Stimulated activated CD4-positive, alpha-beta T cell treated with anti-CD3 and anti-CD28 coated beads, Interleukin-4, amount 100 ng/mL, for 4 hours (primary cell): ENCODE measurements at places on chromosomes 4 and X.

DNA sequence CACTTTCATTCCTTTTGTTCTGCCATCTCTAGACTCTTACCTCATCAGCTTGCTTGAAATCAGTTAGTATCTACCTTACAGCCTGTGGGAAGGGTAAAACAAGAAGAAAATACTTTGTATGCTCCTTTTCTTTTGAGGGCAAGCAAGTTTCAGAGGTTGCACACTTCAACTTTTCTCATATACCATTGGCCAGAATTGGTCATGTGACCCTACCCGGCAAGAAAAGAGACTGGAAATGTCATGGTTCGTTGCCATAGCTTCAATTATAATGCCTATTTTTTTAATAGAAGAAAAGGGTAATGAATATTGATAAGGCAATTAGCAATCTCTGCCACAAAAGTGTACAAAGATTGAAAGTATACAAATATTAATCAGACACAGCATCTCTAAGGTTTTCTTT lies 346.7 kb upstream of the TACR3 start:
- DNase-seq = no peak

DNA sequence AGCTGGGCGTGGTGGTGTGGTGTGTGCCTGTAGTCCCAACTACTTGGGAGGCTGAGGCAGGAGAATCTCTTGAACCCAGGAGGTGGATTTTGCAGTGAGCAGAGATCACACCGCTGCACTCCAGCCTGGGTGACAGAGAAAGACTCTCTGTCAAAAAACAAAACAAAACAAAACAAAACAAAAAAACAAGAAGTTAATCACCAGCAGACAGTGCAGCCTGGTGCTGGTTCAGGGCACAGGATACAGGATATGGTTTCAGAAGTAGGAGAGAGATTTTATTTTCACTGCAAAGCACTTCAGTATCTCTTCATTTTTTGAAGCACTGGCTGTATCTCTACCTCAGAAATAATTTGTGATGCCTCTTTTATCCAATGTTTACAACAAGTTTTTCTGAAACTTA lies 1222.9 kb upstream of the PRKX start:
- no peak for DNase-seq

DNA sequence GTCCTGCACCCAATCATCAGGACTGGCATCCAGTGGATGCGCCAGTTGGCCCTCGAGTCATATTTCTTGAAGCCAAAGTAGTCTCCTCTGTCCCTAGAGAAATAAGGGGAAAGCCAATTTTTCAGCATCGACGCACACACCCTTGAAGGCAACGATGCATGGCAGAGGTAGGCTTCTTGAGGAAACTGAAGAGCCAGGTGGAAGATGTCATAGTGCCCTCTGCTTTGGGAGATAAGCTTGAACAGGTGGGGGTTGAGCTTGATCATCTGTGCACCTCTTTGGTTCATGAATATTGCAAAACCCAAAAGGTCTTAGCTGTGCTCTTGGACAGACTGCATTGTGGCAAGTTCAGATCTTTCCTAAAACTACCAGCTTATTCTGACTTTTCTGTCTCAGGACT lies 34.6 kb upstream of the WDR1 start:
- DNase-seq = no peak

DNA sequence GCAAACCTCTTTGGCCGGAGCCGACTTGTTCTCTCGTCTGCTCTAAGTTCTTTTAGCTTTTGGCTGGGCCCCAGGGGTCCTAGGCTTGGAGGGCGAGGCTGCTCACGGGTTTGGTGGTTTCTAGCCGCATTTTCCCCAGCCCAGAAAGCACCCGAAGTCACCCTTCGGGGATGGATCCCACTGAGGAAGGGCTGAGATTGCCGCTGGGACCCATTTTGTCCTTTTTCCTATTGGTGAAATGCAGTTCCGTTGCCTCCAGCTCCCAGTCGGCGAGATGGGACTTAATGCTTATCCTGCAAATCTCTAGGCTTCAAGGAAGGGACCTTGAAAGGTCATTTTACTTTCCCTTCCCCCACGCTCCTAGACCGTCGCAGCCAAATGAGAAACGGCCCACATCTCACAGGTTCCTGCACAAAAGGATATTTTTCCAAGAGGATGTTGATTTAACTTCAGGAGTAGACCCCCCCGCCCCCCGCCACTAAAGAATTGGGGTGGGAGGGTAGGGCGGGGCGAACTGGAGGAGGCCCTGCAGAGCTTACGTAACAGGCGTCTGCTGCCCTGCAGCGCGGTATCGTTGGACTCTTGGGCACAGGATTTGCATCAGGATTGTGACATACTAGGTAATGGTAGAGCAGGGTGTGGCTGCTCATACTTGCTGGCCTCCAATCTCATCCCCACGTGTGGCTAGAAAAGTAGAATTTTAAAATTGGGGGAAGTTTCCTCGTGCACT lies 564 bp downstream of the PGK1 start:
- DNase-seq = no peak

DNA sequence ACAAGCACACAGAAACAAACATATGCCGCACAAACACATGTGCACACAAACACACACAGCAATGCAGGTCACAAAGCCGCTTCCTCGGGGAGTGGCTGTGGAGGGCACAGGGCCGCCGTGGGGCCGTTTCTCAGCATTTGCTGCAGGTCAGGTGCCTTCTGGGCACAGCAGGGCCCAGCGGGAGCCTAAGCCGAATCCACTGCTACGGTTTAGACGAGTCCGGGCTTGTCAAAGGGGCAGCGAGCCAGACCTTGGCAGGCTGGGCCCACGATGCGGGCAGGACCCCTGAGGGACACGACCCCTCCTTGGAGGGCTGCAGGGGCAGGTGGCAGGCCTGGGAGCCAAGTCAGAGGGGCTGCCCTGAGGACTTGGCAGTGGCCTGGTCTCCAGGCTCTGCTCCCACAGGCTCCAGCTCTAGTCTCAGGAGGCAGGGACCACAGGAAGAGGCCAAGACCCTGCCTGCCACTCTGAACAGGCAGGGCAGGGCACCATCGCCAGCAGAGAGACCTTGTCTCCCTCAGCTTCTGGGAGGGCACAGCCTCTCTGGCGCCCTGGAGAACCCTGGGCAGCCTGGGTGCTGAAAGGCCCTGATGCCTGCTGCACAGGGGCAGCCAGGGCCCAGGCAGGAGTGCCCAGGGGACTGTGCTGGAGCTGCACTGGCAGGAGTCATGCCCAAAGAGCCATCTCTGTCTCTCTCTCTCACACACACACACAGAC lies 5.5 kb upstream of the ATP2B3 start:
- no peak for DNase-seq

GRCh38 chr4:126733301-126733700 lies 899.5 kb upstream of the INTU start:
- no peak for DNase-seq

GRCh38 chr4:55765070-55765469 lies 54.5 kb upstream of the EXOC1L start:
- DNase-seq = no peak

DNA sequence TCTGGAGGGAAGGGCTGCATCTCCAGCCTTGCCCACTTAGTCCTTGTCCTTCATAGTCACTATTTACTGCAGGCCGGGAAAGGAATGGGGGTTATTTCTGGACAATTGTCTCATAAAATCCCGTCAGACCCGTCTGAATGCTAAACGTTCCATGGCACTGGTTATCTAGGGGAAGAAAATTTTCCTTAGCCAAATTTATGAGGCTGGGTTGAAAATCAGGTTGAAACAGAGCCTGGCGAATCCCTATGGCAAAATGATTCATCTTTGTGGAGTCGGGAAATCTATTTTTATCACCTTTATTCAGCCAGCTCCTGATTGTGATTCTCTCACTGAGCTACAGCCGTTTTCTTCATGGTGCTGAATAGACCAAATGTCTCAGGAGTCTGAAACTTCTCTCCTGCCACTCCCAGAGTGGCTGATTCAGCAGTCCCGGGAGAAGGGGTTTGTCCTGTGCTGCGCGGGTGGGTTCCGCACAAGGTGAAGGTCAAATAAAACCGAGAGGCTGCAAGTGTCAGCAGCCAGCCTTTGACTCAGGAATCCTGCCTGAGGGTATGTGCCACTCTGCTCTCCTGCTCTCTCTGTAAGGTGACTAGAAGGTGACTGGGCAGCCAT lies 1.0 kb downstream of the LIMCH1 start:
- no peak for DNase-seq

- no peak for DNase-seq
Measured at GRCh38 chr4:54100595-54101189, 729 bp downstream of the GSX2 start.

GRCh38 chr4:1241936-1242505 lies 6.9 kb downstream of the CTBP1 start:
- DNase-seq = no peak

GRCh38 chrX:20306668-20307067 lies 40.0 kb upstream of the RPS6KA3 start:
- no peak for DNase-seq

DNA sequence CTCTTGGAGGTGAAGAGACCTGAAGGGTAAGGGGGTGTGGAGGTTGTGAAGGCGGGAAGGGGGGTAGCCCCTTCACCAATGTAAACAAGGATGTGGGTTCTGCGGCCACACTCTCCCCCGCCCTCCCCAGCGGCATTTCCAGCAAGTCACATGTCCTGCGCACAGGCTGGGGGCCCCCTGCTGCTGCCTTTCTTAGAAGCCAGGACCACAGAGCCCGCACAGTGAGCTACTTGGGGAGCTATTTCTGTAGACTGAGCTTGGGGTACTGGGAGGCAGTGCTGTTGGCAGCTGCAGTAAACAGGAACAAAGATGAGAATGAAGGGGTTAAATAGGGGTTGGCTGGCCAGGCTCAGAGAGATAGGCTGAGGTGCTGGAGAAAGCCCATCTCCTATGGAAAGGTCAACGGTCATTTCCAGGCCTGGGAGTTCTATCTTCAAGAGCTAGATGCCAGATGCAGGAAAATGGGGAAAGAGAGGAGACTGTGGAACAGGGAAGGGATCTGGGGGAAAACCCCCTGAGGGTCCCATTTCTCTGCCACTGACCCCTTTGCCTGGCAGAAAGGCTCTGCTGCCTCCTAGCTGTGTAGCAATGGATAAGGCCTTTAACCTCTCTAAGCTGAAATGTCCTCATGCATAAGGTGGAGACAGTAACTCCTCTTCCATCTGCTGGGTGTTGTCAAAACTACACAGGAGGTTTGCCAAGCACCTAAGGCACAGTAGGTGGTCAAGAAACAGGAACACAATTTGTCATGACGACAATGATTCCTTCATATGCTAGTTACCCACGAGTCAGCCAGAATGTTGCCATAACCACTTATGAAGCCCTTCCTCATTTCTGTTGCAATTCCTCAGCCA lies 18.5 kb upstream of the PIM2 start:
- peak; percentile 85 for DNase-seq

DNA sequence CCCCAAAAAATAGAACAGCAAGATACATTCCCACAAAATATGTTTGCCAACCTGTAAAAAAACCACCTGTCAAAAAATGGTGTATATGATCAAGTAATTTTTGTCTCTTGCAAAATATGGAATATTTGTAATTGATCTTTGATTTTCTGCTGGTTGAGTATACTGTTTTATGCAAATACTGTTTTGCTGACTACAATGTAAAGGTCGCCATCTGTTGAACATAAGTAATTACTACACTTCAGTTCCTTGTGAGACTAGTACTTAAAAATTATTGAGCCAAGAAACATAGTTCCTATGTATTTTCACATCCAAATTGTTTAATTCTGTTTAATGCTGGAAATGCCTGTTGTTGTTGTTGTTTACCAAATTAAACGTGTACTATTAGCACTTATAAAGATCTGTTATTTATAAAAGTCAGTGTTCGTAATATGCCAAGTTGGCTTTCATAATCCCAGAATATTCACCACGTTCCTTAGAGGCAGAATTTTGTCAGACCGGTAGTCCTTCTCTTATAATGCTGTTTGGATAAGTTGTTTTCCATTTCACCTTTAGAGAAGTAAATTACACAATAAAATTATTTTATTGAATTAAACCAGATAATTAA lies 144.2 kb downstream of the PDLIM5 start:
- DNase-seq = no peak

DNA sequence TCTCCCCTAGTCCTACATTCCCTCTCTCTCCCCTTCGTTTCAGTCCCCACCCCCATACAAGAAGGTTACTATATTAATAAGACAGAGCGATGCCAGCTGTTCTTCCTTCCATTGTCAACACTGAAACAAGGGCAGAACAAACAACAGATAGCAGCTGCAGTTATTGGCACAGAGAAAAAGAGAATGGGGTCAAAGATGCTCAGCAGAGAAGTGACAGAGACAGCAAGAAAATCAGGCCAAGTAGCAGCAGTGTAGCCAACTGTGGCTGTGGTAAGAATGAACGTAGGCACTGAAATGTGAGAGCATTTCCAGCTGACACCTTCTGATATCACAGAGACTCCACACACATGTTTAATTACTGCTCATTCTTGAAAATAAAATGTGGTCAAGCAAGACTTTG lies 641.8 kb downstream of the FSTL5 start:
- DNase-seq = no peak

DNA sequence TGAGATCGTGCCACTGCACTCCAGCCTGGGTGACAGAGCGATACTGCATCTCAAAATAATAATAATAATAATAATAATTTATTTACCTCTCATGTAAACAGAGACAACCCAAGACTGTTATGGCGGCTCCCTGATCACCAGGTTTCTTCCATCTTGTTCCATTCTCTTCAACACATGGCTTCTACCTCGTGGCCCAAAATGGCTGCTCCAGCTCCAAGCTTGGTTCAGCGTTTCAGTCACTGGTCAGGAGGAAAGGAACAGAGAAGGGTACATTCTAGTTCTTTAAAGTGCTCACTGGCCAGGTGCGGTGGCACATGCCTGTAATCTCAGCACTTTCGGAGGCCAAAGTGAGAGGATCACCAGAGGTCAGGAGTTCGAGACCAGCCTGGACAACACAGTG lies 24.9 kb upstream of the CHRNA9 start:
- no peak for DNase-seq

GRCh38 chrX:17038277-17038676 lies 91.8 kb downstream of the REPS2 start:
- no peak for DNase-seq

- DNase-seq = no peak
Measured at GRCh38 chr4:78059524-78059889, 2.4 kb downstream of the FRAS1 start.

DNA sequence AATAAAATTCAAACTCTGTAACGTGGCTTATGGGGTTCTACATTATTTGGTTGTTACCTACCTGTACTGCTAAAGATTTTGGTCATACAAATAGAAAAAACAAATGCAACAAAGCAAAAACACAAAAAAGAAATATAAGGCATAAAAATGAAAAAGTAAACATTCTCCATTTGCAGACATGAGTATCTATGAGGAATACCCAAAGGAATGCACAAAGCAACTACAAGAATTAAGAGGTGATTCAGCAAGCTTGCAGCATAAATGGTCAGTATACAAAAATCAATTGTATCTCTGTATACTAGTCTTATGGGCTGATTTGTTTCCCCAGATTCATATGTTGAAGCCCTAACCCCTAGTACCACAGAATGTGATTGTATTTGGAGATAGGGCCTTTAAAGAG lies 3.6 kb upstream of the PDE5A start:
- DNase-seq = no peak
